AML-193 (cell line): ENCODE measurements at places on chromosomes 3 and 15.

DNA sequence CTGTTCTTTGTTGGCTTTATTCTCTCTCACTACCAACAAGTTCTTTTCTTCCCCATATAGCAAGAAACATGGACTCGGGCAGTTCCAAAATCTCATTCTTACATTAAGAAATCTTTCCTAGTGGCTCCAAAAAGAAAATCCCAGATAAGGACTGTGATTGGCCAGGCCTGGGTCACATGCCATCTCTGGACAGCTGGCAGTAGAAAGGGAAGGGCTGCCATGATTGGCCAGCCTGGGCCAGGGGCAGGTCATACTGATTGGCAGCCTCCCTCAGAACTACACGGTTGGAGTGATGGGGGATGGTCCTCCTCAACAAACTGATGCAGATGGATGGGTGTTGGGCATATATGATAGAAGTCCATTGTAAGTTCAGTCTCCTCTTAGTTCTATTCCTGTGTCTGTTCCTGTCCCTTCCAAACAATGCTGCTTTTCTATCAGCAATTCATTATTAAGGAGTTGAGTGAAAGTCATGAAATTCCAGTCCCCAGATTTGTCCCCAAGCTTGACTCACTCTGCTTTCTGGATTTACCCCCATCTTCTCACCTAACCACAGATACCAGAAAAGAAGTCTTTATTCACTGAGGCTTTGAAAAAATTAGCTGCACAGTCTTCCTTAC is 175.5 kb downstream of the ATG7 start:
- no peak for DNase-seq

- DNase-seq: peak; percentile 18
These were observed 7.2 kb upstream of the P2RY12 start for GRCh38 chr3:151391720-151392119.

- DNase-seq: no peak
These were observed 21.1 kb upstream of the ATP8B4 start for GRCh38 chr15:50140098-50140497.

DNA sequence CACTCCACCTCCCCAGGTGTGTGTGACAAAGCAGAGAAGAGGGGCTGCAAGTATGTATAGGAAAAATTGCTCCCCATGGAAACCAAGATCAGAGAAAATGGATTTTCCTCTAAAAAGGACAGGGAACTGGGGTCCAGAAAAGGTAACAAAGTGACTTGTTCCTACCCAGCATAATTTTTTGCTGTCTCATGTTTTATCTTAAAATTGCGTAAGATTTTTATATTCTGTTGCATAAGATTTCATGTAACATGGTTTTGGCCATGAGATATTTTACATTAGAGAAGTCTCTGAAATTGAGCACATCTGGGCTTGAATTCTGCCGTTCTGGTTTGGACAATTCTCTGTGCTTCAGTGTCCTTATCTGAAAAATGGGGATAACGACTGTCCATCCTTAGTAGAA is 335.7 kb upstream of the RORA start:
- no peak for DNase-seq

DNA sequence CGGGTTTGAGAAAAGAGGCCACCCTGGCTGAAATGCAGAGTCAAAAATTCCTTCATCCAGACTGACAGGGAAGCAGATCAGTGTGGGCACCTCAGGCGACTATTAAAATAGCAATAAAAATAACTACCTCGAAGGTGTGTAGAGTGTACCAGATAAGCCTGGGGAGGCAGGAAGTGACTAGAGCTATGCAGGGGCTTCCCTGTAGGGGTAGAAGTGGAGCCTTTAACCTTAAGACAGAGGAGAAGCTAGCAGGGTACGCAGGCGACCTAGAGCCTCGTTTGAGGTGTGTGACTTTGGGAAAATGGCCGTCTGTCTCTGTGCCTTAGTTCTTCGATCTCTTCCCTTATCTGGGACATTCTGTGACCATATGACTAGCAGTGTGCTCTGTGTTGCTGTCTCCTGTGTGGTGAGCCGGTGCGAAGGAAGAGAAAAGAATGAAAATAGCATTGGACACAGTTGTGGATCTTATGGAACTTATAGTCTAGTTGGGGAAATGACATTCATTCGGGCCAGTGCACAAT is 17.6 kb downstream of the BHLHE40 start:
- no peak for DNase-seq

GRCh38 chr15:66474135-66474534 is 23.4 kb downstream of the SNAPC5 start:
- no peak for DNase-seq

GRCh38 chr3:153767601-153768560 is 353.3 kb upstream of the ARHGEF26 start:
- no peak for DNase-seq

- no peak for DNase-seq
These were observed 65.1 kb downstream of the MEGF11 start for GRCh38 chr15:66188464-66188863.

- no peak for DNase-seq
These were observed 13.9 kb downstream of the STAC start for GRCh38 chr3:36394176-36394575.

GRCh38 chr3:122572940-122573412 is 4.5 kb upstream of the PARP15 start:
- peak; percentile 39 for DNase-seq

- peak; percentile 9 for DNase-seq
These were observed 95.2 kb downstream of the SPATA16 start for GRCh38 chr3:173045770-173046382.

DNA sequence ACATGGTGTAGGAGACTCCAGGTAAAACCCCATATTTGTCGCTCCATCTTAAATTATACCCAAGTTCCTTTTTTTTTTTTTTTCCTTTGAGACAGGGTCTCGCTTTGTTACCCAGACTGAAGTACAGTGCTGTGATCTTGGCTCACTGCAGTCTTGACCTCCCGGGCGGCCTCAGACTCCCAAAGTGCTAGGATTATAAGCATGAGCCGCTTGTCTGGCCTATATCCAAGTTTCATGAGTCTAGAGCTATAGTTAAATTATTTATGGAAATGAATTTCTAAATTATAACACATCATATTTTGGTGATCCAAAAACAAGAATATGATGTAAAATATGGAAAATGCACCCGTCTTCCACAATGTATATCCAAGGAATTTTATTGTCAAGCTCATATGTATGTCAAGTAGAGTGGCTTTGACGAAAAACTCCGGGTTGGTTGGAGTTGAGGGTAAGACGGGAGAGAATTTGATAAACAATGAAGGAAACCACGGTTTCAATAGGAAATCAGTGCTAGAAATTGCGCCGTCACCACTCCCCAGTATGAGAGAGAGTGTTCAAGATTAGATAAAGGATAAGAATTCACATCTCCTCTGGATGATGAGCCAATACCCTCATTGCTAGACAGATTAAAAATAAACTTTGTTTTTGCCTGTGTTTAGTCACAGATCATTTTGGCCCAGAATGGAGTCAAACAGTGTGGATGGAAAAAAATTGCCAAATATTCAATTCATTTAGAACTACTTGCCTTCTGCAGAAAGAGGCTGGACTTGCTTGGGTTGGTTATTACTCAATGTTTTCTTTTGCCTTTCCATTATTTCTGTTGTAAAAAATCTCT is 209.2 kb upstream of the NR2F2 start:
- no peak for DNase-seq

DNA sequence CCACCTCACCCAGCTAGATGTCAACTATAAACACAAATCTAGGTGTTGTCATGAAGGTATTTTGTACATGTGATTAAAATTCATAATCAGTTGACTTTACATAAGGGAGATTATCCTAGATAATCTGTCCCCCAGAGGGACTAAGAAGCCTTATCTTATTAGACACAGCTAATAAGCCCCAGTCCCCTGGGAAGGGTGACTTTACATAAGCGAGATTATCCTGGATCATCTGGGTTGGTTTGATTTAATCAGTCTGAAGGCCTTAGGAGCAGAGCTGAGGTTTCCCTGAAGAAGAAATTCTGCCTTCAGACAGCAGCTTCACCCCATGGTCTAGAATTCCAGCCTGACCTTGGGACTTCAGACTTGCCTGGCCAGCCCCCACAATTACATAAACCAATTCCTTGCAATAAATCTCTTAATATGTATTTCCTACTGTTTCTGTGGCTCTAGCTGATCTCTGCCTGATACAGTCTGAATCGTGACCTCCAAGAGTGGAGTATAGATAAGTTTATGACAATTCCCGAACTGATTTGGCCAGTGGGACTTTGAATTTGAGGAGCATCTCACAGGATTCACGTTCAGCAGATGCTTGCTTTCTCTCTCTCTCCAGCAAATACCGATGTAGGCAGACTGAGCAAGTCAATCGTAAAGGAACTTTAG is 66.5 kb downstream of the MRPL46 start:
- no peak for DNase-seq

DNA sequence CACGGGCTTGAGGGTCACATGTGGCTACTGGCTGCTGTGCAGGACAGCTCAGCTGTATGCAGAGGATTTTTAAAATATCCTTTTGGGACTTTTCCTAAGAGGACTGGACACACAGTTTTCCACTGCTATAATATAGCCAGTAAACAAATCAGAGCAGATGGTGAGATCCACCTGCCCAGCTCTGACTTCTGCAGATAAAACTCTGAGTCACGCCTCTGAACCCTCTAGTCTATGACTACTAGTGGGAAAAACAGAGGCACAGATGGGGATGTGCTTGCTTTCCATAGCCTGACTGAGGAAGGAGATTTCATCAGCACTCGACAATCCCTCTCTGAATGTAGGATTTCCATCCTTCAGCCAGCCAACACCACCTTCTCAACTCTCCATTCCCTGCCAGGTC is 45.1 kb downstream of the COLQ start:
- no peak for DNase-seq

GRCh38 chr15:98257290-98257689 is 296.8 kb downstream of the ARRDC4 start:
- DNase-seq: no peak

- no peak for DNase-seq
These were observed 25.3 kb downstream of the ACSBG1 start for GRCh38 chr15:78208887-78209645.

DNA sequence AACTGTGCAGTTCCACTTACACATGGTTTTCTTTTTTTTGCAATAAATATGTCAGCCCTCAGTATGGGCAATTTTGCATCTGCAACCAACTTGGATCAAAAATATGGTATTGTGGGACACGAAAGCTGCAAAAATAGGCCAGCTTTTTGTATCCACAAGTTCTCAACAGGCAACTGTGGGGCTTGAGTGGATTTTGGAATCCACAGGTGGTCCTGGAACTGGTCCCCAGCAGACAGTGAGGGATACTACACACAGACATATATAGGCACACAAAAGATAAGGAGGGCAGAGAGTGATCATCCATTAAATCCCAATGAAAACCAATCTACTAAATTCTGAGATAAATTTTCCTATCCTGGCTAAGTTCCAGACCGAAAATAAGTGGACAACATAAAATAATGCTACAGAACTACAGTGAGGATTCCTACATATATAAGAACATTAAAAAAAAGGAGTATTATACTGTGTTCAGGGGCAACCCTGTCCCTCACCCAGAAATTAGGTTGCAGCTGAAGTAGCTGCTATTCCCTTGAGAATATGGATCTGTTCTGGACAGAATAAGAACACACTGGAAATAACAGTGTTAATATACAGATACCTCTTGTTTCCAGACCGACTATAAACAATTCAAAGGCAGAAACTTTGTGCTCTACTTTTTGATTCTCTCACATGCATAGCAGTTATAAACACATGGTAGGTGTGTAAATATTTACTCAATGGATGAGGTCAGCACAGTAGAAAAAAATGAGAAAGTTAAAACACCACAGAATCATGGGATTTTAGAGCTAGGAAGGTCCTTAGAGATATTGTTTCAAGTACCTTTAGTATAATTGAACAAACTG is 25.4 kb downstream of the DENND4A start:
- DNase-seq: no peak

DNA sequence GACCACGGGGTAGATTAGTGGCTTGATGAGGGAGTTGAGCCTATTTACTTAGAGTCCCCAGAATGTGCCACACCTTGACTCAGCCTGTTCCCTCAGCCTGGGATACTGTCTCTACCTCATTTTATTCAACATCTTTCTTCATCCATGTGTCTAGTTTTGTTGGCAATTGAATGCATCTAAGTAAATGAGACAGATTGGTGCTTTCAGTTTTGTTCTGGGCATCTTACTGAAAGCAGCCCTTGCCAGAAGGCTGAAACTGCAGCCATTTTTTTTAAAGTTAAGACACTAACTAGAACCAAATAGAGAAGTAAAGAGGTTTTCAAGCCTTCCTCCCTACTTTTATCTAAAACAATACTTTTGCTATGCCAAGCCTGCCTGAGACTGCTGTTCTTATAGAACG is 246.8 kb downstream of the SLCO3A1 start:
- DNase-seq: no peak

DNA sequence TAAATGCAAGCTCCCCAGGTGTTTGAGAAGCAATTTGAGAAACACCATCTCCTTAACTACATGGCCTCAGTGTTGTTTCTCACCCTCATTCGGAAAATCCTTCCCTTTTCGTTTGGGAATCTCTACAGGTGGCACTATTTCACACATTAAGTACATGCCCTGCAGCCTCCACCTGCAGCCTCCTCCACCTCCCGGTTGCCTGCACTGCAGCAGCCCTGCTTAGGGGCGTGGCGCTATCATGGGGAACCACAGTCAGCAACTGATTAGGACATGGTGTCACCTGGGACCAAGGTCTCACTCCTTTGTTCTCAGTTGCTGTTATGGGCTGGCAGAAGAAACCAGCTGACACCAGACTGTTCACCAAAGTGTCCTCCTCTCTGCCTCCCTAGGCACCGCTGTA is 11.7 kb upstream of the ZNF774 start:
- DNase-seq: no peak

DNA sequence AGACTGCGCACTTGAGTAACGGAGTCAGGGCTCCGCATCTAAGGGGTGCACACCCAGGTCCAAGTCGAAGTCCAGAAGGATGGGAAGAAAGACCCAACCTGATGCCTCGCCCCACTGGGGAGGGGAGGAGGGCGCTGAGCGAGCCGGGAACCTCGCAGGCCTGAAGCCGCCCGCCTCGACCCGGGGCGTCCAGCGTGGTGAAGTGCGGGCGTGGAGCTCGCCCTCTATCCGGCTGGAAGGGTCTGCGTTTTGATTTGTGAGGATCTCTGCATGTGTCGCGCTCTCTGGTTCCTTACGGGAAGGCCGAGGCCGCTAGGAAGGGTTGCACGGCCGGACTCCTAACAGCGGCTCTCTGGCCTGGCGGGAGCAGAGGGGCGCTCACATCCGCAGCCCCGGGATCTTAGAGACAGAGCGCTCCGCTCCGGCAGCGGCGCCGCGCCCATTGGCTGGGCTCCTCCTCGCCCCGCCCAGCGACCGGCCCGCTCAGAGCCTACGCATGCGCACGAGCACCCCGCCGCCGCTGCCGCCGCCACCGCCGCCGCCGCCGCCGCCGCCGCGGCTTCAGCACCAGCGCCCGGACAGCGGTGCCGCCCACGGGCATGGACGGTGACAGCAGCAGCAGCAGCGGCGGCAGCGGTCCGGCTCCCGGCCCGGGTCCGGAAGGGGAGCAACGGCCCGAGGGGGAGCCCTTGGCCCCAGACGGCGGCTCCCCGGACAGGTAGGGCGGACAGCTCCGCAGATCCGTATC is at the start of gene DISP2:
Gene DISP2, plus strand, starts transcription at position 497 of the 748 bp plus-strand sequence. Its CDS starts 103 bp downstream, at position 600.
- peak; percentile 78 for DNase-seq

DNA sequence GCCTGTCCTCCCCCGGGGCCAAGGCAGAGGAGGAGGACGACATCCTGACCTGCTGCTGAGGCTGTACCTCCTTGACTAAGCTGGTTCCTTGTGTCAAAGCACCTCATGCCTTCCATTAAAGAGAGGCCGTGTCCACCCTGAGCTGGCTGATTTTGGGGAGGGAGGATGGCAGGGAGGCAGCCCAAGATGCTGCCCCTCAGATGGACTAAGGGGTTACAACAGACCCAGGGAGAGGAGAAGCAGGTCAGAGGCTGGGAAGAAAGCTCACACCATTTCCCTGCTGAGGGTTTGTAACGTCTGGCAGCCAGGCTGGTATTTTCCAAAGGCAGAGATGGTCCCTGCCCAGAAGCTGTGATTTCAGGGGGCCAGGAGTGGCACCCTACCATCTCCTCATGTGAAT is 2.7 kb upstream of the ITIH3 start:
- no peak for DNase-seq
